ENCODE measurements at places on chromosomes 12 and 14.

GRCh38 chr12:79514730-79515529, 175.8 kb downstream of the PAWR start:
- DNase-seq: no peak

GRCh38 chr14:100556140-100556475, 31.1 kb downstream of the BEGAIN start:
- DNase-seq: no peak

DNA sequence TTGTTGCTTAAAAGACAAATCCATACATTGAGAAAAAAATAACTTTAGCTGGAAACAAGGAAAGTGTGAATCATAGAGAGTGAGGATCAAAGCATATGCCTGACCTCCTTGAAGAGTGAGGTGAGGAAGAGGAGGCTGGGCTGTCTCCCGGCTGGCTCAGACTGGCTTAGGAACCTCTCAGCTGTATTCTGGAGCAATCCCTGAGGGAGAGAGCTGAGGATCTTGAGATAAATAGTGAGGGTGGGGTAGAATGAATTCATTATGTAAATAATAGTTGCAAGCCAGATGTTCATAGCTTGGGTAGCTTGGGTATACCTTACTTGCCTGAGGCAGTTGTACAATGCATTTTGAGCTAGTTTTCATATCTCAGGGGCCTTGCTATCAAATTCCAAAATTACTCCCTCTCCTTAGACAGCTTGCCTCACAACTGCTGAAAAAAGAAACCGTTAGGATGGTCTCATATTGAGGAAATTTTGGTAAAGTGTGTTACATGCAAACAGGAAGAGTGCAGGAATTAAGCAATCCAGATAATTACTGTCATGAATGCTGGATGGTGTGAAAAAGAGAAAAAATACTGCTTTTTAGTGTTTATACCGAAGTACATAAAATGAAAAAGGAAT, 30.5 kb upstream of the SLC15A5 start:
- DNase-seq: no peak

GRCh38 chr12:108812324-108812723, 45.1 kb downstream of the SSH1 start:
- no peak for DNase-seq

GRCh38 chr12:107677671-107678070, 7.9 kb upstream of the PWP1 start:
- DNase-seq: no peak

GRCh38 chr12:8913702-8914032, 642 bp upstream of the PHC1 start:
- DNase-seq: no peak

- DNase-seq: peak; percentile 21
These were observed 91.7 kb downstream of the MYRFL start for GRCh38 chr12:69916544-69917235.

DNA sequence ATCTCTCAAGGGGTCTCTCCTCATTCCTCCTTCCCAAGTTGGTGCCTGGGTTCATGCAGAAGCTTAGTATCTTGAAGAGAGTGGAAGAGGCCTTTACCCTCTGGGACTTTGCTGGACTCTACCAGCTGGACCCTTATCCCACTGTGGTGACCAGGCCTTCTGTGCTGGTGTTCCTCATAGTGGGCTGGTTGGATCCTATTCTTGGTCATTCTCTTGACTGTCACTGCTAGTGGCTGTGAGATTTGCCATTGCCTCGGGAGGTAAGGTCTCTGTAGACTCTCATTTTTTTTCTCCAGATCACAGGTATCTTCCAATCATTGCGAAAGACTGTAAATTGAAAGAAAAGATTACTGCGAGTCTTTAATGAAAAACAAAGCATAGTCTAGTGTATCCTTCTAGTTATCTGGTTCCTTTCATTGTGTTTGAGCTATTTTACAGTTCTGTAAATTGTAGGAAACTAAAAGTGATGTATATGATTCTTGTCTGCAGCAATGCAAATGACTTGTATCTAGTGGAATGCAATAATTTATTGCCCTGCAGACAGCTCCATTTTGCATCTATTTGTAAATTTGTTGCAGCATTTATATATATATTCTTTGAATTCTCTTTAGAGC, 217.9 kb downstream of the AEBP2 start:
- DNase-seq: no peak

- no peak for DNase-seq
These were observed 181.1 kb downstream of the ESR2 start for GRCh38 chr14:64112867-64113678.

GRCh38 chr12:52228931-52229330, 4.1 kb upstream of the KRT7 start:
- DNase-seq: no peak

DNA sequence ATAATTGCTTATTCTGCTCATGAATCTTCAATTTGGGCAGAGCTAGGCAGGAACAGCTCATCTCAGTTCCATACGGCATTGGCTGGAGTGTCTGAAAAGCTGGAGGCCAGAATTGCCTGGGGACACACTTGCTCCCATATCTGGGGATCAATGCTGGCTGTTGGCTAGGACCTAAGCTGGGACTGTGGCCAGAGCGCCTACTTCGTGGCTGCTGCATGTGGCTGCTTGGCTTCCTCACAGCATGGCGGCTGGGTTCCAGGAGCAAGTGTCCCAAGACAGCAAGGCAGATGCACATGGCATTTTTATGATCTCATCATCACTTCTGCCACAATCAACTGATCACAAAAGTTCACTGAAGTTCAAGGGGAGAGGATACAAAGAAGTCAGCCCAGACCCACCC, 200.2 kb downstream of the TTC8 start:
- peak; percentile 86 for DNase-seq

GRCh38 chr14:76977793-76978720, 50.5 kb downstream of the IRF2BPL start:
- no peak for DNase-seq

GRCh38 chr12:6171409-6172015, 28.7 kb upstream of the CD9 start:
- no peak for DNase-seq

DNA sequence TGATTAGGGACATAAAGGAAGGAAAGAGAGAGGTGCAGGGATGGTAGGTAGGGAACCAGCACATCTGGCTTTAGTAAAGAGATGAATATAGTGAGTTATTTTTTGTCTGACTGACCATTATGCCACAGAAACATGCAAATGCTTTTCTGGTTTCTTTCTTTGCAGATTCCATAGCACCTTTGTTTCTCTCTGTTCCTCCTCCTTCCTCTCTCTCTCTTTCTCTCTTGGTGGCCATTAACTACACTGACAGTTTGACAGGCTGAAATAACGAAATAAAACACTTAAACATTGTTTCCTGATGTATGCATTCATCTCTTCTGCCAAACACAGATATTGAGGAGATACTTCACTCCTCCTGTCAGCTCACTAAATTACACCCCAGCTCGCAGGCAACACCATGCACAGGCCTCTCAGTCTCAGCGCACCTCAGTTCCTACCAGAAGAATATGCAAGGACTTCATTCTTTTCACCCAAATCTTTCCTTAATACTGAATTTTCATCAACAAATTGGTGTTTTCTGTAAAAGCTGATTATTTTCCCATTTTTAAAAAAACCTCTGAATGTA, 406.9 kb upstream of the SOX5 start:
- DNase-seq: no peak

- no peak for DNase-seq
These were observed 2.8 kb upstream of the TMEM52B start for GRCh38 chr12:10175846-10176636.

DNA sequence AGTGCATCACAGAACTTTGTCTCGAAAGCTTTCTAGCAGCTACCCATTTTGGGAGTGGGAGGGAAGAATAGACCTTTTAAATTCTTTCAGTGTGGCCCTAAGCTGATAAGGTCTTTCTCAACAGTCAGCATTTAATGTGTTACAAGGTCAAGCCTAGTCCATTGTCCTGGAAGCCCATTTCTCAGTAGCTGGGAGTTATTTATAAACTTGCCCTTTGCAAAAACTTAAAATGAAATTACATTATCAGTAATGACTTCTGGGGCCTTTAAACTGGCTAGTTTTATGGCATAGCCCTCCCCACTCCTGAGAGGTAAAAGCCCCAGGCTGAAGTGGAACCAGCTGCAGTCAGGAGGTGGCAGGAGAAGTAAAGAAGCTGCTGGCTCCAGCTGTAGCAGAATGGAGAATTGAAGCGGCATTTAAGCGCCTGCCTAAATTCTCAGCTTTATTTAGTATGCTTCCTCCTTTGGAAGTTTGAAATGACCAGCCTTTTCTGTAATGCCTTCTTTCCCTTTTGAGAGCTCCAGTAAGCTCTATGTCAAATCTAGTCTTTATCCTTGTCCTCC, 12.4 kb downstream of the COPZ1 start:
- no peak for DNase-seq

- DNase-seq: no peak
These were observed 108.4 kb downstream of the BRMS1L start for GRCh38 chr14:35934499-35934898.

- DNase-seq: no peak
These were observed 41.9 kb upstream of the OASL start for GRCh38 chr12:121080909-121081308.

DNA sequence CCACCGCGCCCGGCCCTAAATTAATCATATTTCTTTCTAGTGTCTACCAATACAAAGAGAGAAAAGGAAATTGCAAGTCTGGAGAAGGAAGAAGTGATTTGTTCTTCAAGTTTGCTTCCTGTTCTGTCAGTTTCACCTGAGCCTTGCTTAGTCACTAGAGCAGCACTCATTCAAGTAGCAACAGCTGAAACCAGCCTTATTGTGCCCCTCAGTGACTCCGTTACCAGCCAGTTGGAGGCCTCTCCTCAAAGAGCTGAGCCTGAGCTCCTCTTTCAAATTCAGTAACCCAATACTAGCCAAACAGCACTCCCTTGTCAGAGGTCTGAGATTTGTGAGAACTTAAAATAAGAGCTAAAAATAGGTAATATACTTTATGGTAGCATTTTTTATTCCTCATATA, 17.4 kb downstream of the PAWR start:
- no peak for DNase-seq

DNA sequence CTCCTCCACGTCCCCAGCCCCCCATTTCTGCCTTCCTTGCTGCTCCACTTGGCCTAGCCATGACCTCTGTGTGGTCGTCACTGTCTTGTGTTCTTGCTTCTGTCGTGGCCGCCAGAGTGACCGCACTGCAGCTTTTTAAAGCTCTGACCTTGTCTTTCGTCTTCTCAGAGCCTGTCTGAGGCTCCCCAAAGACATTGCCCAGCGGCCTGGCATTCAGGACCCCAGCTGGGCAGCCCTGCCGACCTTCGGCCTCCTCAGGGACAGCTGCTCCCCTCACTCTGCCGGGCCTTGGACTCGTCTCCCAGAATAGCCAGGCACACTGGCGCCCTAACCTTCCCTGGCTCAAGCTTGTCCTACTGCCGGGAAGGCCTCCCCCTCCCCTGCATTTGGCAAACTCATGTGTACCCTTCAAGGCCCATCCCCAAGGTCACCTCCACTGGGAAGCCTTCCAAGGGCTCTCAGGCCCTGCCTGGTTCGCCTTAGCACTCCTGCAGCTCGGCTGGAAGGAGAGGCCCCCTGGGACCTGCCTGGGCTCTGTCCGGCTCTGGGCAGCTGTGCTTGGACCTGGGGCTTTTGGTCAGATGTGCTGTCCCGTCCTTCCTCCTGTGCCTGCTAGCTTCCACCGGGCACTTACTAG, 15.7 kb upstream of the DLK1 start:
- no peak for DNase-seq

DNA sequence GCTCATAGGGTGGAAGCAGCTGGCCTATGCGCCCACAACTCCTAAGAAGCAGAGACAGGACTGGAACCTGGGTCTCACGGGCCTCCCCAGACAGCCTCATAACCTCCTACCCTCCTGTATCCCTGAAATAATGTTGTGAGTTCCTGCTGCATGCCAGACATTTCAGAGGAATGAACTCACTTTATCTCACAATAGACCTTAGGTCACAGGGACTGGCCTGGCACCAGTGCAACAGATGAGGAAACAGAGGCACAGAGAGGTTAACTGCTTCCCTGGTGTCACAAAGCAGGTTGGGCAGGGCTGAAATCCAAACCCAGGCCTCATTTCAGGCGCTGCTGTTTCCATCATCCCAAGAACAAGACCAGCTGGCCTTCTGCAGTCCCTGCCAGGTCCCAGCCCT, 5.3 kb downstream of the PHETA1 start:
- DNase-seq: no peak

- DNase-seq: no peak
These were observed 38.6 kb upstream of the NRXN3 start for GRCh38 chr14:78131616-78132015.

- no peak for DNase-seq
These were observed 339.3 kb downstream of the NRXN3 start for GRCh38 chr14:78509516-78509915.

GRCh38 chr12:33012226-33012625, 115.6 kb upstream of the PKP2 start:
- no peak for DNase-seq
